Activated T-cell treated with anti-CD3 and anti-CD28 coated beads, Interleukin-2, amount 50 U/mL, for 4 hours (primary cell): ENCODE measurements at places on chromosomes 5 and 9. TPM values are rescaled to one million over a fixed set of nuclear protein-coding genes. Genes with fewer than 3 reads are reported as not detected.

GRCh38 chr5:21615195-21615765, 1237.9 kb downstream of the CDH12 start:
- no peak for DNase-seq

- DNase-seq = no peak
Observed at GRCh38 chr9:132077881-132078698, 1.6 kb downstream of the MED27 start.

DNA sequence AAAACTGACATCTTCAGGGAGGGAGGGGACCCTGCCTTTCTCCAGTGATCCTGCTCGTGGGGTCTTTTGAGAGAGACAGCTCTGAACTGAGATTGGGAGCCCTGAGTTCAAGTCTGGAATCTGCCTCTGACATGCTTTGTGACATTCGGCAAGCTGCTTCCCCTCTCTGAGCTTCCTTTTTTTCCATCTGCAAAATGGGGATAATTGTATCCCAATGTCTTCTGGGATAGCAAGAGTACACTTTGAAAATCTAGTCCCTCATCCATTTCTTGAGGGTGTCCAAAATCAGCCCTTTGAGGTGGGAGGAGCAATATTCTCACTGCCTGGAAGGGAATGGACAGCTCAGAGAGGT, 186.3 kb downstream of the RGS3 start:
- no peak for DNase-seq

- no peak for DNase-seq
Observed at GRCh38 chr5:172528440-172528839, 74.1 kb upstream of the SH3PXD2B start.

DNA sequence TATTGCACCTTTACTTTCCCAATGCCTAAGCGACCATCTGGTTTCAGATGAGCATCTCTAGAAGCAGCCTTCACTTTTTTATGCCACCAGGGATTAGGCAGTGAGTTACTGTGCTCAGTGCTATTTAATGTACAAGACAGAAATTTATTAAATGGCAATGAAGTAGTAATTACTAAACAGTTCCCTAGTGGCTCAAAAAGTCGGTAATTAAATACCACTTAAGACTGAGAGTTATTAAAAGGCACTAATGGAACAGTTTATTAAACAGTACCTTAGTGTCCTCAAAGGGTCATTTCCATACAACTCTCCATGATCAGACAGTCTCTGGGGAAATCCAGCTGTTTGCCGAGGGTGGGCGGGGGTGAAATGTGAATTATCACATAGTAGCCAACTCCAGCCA, 42.3 kb downstream of the LHFPL2 start:
- no peak for DNase-seq

GRCh38 chr5:174625591-174626350, 98.6 kb upstream of the MSX2 start:
- DNase-seq = no peak

GRCh38 chr9:127382541-127382940, 14.4 kb upstream of the SLC2A8 start:
- DNase-seq = no peak

DNA sequence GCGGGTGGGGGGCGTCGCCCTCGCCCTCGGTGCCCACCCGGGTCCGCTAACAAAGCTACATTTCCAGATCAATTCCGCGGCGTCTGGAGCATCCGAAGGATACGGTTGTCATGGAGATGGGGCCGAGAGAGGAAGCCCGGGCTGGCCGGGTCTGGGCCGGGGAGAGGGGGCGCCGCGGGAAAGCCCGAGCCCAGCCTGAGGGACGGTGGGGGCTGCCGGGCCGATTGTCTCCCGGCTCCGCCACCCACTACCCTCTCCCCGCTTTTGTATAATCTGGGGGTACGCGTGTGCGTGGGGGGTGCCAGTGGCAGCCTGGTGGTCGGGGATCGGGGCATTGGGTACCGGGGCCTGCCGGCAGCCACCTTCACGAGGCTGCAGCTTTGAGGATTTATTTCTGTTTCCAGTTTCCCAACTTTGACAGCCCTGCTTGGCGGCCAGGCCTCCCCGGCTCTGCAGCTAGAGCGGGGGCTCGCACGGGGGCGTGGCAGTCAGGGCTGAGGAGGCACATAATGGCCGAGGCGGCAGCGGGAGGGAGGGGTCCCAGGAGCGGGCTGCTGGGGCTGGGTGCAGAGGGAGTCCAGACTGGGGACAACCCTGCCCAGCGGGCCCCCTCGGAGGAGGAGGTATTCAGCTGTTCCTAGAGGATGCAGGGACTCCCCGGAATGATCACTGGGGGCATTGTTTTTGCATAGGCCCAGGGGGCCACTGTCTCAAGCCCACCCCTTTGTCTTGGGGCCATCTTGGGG, 626 bp downstream of the PSD2 start:
- DNase-seq = no peak

DNA sequence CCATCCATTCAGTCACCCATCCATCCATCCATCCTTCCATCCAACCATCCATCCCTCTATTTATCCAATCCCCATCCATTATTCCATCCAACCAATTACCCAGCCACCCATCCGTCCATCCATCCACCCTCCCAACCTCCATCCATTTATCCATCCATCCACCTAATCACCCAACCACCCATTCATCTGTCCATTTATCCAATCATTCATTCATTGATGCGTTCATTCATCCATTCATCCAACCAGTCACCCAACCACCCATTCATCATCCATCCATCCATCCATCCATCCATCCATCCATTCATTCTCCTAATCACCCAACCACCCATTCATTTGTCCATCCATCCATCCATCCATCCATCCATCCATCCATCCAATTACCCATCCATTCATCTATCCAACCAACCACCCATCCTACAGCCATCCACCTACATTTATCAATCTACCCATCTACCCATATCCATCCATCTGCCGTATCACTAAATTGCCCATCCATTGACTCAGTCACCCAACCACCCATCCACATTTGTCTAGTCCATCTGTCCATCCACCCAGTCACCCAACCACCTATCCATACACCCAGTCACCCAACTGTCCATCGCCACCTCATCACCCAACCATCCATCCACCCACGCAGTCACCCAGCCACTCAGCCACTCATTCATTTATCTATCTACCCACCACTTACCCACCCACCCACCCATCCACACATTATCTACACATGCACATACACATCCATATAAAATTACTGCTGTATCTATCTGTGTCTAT, 165.4 kb downstream of the TRIO start:
- DNase-seq = no peak

- no peak for DNase-seq
Observed at GRCh38 chr9:82456642-82457041, 468.1 kb downstream of the SPATA31D1 start.

Gene IGFBPL1
- 0.24 TPM for total RNA-seq

DNA sequence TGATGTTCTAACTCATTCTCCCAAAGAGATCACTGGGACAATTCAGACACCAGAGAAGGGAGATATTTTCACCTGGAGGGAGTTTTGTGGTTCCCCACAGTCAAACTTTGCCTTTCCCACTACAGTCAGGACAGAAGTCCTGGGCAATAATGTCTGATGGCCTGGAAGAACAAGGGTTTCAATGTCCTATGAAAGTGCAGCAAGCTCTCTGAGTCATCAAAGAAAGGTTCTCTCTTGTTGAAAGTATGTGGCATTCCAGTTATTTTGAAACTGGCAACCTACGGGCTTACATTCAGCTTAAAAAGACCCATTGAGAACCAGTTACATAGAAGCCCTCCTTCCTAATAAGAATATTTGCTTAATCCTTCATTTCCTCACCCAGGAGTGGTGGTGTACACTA, 103.9 kb downstream of the INSYN2B start:
- DNase-seq = no peak

GRCh38 chr5:36734422-36734821, 128.0 kb downstream of the SLC1A3 start:
- DNase-seq = no peak

DNA sequence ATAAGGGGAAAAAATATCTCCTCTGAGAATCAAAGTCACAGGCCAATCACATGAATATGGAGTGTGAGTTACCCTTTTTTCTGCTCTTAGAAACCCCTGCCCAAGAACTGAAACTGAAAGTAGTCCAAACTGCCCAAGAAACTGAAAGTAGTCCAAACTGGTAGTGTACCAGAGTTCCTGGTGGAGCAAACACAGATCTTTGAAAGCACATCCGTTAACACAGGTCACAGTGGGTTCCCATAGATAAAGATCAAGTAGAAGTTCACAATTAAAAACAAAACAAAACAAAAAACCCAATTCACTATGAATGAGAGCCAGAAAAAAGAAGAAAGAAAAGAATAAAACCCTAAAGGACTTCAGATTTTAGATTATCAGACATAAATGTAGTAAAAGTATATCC, 332.4 kb upstream of the EFNA5 start:
- DNase-seq = no peak

- no peak for DNase-seq
Observed at GRCh38 chr5:173646692-173647091, 30.2 kb upstream of the BOD1 start.

DNA sequence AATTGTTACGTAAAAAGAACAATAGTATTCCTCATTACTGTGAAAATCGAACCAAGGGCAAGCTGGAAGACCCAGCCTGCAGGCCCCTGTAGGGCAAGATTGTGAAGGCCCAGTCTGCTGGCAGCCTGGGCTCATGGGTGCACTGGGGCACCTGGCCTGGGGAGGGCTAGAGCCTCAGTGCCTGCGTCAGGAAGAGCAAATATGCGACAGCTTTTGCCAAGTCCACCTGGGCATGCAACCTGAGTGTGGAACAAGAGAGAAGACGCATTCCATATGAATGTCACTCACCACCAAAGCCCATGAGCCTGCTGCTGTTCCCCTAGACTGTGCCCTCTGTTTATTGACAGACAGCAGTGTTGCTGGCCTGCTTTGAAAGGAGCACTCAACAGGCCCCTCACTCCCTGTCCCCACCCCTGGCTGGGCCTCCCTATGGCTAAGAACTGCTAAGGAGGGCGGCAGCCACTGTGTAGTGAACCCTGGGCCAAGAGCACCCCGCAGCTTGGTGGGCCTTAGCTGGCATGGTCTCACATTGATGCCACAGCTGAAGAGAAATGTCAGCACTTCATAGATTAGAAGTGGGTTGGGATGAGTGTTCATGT, 28.2 kb downstream of the PSD2 start:
- DNase-seq = no peak

Gene UAP1L1
- total RNA-seq = 5.6 TPM

DNA sequence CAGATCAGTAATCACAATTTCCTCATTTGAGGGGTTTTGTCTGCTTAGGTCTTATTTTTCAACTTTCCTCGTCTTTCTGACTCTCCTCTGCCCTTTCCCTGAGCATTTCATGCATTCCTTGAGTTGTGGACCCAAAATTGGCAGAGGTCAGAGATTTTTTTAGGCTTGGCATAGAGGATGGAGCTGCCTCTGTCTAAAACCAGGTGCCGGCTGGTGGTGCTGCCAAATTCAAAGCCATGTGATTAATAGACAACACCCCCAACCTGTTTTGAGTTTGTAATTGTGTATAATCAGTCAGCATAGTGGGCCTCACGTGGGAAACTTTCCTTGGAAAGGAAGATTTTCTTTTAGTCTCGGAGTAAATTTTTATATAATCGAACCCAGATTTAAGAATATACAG, 39.6 kb downstream of the TJP2 start:
- no peak for DNase-seq

Gene GLRA1
- total RNA-seq = not detected

DNA sequence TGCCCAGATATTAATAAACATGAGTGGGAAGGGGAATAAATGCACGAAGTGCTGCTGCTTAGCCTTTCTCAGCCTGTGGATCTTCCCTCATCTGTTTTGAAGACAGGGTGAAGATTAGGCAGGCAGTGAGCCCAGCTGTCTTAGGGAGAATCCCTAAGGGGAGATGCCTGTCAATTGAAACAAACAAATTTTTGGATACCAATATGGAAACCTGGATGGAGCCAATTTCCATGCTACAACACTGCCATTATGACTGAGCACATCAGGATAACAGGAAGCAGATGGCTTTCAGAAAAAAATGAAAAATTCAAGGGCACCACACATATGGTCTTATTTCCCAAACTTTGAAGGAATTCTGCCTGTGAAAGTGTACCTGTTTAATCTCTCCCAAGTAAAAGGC, 80.3 kb downstream of the HMHB1 start:
- no peak for DNase-seq

- no peak for DNase-seq
Observed at GRCh38 chr9:128113526-128114325, 13.8 kb downstream of the PTGES2 start.

Gene KLF4
- total RNA-seq = 0.56 TPM

- no peak for DNase-seq
Observed at GRCh38 chr5:15630441-15630840, 130.5 kb downstream of the FBXL7 start.

- no peak for DNase-seq
Observed at GRCh38 chr9:123601828-123602227, 245.8 kb downstream of the CRB2 start.

DNA sequence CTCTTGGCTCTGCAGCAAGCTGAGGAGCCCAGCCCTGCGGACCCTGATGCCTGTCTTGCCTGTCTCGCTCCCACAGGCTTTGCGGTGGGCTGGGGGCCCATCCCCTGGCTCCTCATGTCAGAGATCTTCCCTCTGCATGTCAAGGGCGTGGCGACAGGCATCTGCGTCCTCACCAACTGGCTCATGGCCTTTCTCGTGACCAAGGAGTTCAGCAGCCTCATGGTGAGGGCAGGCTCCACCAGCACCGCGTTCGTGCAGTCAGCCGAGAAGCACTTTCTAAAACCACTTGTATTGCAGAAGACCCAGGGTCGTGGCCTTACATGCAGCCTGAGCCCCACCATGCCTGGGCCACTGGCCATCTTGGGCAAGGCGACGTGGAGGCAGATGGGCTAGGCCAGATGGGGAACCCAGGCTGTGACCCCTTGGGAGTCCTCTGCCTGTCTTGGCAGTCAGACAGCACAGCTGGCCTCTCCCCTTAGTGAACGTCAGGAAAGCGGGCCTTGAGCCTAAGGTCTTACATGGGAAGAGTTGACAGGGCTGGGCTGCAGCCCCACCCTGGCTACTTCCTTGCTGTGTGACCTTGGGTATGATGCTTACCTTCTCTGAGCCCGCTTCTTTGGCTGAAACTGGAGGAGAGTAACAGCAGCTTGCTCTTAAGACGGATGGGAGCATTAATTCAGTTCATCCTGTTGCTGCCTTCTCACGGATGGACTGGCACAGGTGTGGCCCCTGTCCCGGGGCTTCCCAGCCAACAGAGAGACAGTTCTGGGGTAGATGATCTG, 8.6 kb downstream of the SLC2A8 start:
- no peak for DNase-seq

Gene PCA3
- not detected for total RNA-seq

Gene TCF7
- 49.7 TPM for total RNA-seq

DNA sequence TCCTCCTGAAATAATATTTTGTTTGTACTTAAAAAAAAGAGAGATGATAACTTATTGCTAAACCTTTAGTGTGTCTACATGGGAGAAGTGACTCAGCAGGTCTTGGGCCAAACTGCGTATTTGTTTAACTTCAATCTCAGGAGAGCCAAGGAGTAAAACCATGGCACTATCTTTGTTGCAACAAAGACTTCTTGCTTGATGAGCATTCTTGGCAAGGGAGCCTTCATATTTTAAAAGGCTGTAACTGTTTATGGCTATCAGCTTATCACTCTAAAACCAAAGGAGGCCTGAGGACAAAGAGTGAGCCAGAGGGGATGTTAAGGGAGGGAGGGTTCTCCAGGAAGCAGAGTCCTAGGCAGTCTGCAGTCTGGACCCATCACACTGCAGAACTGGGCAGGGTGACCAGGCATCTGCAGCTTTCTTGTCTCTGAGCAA, 216.2 kb upstream of the S1PR3 start:
- DNase-seq = no peak
